ENCODE measurements at places on chromosomes 3 and 15.

DNA sequence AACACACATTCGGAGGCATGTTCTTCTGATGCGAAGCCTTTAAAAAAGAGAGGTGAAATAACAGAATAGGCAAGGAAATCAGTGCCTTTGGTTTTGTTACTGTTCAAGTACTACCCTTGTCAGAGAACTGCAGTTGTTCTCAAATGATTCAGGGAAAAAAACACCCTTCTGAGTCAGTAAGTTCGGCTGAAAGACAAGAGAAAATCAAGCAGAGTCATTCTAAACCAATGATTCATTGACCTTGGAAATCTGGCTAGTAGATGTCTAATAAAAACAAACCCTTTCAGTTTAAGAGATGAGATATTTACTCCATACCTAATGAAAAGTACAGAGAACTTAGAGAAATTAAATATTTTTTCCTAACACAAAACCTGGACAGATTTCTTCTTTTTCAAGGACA lies 72.7 kb upstream of the ABI3BP start:
- no peak for DNase-seq

GRCh38 chr15:85443593-85444087 lies 63.2 kb downstream of the AKAP13 start:
- no peak for DNase-seq

- DNase-seq, result no peak
These were observed 608.3 kb downstream of the NTRK3 start for GRCh38 chr15:87648278-87648677.

- DNase-seq, result no peak
These were observed 179.1 kb downstream of the SLC9A9 start for GRCh38 chr3:143668924-143669790.

DNA sequence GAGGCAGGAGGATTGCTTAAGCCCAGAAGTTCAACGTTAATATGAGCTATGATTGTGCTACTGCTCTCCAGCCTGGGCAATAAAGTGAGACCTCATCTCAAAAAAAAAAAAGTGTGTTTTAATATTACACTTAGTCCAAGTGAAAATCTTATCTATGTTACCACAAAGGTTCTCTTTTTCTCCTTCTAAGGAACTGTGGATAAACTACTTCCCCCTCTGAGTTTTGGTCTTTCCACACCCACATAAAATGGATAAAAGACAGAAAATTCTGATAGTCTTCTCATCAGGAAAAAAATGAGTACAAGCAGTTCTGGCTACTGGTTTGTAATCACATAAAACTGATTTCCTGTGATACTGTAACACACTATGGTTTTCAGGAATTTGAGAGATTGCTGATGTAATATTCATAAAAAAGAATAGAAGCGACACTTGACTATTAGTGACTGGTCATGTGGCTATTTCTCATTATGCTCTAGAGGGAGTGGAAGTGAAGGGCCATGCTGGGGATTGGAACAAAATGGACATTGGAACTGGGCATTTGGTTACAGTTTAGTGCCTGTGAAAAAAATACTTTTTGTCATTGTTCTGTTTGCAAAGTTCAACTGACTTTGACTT lies 68.2 kb downstream of the RYR3 start:
- DNase-seq, result no peak

DNA sequence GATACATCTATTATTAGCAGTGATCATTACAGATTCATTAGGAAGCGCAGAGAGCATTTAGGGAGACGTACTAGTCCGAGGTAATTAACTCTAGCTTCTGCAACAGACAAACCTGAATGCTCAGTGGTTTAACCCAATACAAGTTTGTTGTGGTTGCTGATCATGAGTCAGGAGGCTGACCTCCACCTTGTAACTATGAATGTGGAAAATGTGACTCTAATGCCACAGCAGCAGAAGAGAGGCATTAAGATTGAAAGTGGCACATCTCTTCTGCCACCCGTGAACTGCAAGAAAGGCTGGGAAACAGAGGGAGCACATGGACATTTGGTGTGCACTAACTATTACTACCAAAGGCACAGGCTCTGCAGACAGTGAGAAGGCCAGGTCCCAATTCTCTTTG lies 71.2 kb upstream of the C3orf80 start:
- DNase-seq, result no peak

GRCh38 chr3:16551342-16551976 lies 38.0 kb upstream of the RFTN1 start:
- DNase-seq, result no peak

DNA sequence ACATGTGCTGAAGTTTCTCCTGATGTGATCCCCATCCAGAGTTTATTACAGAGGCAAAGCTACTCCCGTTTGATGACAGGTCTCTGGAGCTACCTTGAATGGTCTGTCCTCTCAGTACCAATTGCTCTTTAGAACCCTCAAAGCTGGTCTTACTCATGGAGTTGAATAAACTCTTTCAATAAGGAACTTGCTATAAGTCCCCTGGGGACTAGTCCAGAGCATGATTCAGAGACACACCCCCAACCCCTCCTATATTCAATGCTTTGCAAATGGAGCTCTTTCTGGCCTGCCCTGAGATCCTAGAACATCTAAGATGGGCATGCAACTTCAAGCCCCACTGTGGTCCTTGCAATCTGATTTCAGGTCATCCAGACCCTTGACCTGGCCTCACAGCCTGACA lies 23.9 kb upstream of the TPM1 start:
- DNase-seq, result no peak

All from Kasumi-1 (cell line).